ENCODE measurements at places on chromosomes 13 and 19.

DNA sequence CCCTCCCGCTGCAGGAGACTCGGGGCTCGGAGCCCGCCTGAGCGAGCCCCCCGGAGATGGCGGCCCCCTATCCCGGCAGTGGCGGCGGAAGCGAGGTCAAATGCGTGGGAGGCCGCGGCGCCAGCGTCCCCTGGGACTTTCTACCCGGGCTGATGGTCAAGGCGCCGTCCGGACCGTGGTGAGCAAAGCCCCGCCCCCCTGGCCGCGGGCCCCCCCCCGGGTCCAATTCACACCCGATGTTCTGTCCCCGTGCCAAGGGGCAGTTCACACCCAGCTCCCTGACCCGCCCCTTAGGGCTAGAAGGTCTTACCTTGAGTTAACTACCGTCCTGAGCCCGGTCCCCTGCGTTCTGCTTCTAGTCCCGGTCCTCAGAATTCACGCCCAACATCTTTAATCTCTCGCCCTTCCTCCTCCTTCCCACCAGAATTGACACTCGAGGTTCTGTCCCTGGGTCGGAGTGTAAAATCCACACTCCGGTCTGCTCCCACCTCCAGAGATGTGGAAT, 1.4 kb downstream of the NPAS1 start:
- no peak for DNase-seq

GRCh38 chr13:38409771-38410170, 60.1 kb downstream of the UFM1 start:
- DNase-seq = no peak

GRCh38 chr13:60351855-60352615, 45.0 kb upstream of the TDRD3 start:
- no peak for DNase-seq

- no peak for DNase-seq
These were observed 6.3 kb upstream of the LILRB3 start for GRCh38 chr19:54229146-54229545.
